NCI-H510A (cell line): ENCODE measurements at places on chromosomes 2 and 18.

DNA sequence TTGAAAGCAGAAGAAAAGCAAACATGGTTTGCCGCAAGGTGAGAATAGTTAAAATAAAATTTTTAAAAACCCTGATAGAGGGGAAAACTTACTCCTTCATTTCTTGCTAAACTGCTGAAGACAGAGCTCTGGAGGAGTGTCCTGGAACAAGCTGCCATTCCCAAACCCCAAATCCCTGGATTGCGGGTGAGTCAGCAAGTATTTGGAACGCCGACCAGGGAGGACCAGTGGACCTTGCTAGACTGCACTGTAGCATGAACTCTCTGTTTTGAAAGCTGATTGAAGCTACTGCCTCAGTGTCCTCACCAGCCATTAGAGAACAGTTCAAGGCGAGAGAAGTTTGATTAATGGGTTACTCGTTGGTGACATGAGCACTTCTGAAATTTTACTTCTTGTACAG is 99.4 kb upstream of the RASGRP3 start:
- no peak for DNase-seq

DNA sequence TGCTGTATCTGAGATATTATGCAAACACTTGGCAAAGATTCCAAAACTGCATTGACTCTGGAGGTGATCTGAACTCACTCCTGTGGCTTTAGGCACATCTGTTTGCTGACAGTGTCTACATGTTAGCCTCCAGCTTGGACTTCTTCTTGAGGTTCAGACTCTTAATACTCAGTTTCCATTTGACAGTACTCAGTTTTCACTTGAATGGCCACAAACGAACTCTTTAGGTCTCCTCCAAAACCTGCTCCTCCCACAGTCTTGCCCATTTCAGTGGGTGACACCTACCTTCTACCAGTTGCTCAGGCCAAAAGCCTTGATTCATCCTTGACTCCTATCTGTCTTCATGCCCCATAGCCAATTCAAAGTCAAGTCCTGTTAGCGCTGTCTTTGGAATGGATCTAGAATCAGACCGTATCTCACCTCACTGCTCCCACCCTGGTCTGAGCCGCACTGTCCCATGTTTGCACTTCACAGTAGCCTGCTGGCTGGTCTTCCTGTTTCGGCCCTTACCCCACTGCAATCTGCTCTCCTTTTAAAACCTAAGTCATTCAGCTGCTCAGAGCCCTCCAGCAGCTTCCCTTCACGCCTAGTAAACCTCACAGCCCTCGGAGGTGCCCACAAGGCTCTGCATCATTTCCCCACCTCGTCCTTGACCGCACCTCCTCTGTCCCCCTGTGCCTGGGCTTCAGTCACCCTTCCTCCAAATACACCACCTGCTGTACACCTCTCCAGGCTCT is 10.5 kb downstream of the ATG16L1 start:
- no peak for DNase-seq

DNA sequence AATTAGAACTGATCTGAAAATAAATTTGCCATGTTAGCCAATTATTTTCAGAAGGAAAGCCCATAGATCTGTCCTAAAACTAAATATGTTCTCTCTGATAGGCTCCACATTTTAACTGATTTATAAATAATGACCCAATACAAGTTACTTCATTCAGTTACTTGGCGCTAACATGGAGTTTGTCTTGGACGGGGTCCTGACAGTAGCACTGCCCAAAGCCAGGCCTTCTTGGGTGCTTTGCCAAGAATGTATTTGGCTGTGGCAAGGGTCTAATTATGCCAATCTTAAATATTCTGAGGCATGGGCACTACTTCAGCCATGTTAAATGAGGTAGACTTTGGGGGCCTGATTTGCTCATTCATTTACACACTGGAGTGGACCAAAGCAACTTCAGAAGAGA is 135.0 kb upstream of the PKDCC start:
- no peak for DNase-seq

GRCh38 chr2:102185347-102185746 is 1.5 kb upstream of the IL1RL2 start:
- no peak for DNase-seq

DNA sequence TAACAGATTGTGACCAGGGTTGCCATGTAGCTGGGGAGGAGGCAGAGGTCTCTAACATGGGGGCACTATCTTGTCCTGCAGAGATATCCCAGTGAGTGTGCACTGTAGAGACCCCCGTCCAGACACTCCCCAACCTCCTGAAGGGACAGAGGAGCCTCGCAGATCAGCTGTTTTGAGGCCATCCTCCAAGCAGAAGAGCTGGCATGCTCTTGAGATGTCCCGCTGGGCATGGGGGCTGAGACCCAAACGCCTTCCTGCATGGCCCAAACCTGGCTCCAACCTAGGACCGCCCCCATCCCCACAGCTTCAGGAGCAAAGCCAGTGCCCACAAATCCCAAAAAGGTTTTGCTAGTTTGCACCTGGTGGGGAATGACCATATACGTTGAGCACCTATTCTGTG is 2.7 kb upstream of the SLC66A3 start:
- no peak for DNase-seq

DNA sequence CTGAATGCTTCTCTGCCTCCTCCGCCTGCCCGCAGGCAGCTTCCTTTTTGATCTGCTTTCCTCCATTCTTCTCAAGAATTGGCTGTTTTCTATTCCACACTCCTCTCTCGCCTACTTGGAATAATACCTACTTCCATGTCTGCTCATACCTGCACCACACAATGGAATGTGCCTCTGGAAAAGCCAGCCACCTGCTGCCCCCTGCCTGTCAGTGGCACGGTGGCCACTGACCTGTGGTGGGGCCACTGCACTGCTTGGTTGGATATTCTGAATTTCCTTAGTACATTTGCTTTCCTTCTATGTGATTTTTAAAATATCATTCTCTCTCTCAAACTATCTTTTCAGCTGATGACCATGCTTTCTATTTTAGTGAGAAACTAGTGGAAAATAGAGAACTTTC is 406.9 kb downstream of the DCDC2C start:
- DNase-seq, result no peak

GRCh38 chr2:241841181-241842066 is 17.3 kb downstream of the PDCD1 start:
- no peak for DNase-seq

DNA sequence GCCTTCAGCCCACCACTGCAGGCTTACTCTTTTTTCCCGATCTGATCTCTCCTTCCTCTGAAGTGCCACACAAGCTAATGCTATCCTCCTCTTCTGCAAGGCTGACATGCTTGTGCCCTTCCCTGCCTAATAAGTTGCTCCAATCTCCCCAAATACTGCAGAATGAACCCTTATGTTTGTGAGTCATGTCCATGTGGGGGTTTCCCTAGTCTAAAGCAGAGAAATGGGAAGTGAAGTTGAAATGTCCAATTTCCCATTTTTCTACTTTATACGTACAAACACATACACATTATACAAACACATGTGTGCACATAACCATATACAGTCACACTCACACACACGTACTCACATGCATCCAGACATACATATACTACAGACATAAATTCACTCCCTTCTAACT is 288.1 kb upstream of the CELF4 start:
- DNase-seq, result no peak

- no peak for DNase-seq
Observed at GRCh38 chr2:120660771-120661459, 74.8 kb upstream of the GLI2 start.

DNA sequence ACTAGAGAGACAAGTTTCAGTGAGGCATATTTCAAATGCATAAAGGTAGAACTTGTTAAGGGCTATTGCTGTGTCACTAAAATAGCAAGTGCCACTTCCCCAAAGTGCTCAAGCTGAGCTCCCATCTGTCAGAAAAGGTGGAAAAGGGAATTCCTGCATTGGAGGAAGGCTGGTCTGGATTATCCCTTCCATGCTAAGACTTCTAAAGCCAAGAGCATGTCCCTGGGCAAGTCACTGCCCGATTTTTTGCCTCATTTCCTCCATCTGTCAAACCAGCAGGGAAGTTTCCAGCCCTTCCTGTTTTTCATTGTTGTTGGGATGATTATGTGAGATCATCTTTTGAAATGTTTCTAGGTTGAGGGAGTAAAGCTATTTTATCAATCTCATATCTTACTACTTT is 175.5 kb downstream of the SETBP1 start:
- no peak for DNase-seq

DNA sequence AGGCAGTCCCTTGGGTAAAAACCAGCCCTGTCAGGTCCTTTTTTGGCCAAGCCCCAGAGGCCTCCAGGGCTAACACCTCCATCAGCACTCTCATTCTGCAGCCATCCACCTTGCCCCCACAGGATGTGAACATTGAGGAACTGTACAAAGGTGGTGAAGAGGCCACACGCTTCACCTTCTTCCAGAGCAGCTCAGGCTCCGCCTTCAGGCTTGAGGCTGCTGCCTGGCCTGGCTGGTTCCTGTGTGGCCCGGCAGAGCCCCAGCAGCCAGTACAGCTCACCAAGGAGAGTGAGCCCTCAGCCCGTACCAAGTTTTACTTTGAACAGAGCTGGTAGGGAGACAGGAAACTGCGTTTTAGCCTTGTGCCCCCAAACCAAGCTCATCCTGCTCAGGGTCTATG is 7.3 kb downstream of the IL1F10 start:
- DNase-seq, result no peak

GRCh38 chr2:225070811-225071210 is 28.5 kb upstream of the DOCK10 start:
- no peak for DNase-seq

GRCh38 chr2:193539188-193539587 is 1344.5 kb upstream of the TMEFF2 start:
- DNase-seq, result no peak

GRCh38 chr2:209499069-209499468 is 75.2 kb downstream of the MAP2 start:
- DNase-seq, result no peak
